Activated naive CD4-positive, alpha-beta T cell (primary cell): ENCODE measurements at places on chromosomes 7 and 10.

GRCh38 chr7:2860627-2861133 lies 16.6 kb upstream of the GNA12 start:
- DNase-seq: no peak

DNA sequence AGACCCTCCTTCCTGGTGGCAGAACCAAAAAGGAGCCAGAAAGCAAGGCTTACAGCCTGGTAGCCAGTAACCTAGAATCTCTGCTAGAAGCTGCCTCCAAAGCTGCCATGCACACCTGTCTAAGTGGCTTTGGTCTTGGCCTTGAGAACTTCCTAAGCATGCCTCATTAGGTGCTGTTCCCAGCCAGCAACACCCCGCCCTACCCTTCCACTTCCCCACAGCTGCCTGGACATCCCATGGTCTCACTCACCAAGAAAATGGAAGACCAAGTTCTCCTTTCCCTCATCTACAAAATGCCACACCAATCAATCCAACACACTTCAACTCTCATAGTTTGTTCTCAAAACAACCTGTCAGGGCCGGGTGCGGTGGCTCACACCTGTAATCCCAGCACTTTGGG lies 4.2 kb downstream of the PSAP start:
- no peak for DNase-seq

DNA sequence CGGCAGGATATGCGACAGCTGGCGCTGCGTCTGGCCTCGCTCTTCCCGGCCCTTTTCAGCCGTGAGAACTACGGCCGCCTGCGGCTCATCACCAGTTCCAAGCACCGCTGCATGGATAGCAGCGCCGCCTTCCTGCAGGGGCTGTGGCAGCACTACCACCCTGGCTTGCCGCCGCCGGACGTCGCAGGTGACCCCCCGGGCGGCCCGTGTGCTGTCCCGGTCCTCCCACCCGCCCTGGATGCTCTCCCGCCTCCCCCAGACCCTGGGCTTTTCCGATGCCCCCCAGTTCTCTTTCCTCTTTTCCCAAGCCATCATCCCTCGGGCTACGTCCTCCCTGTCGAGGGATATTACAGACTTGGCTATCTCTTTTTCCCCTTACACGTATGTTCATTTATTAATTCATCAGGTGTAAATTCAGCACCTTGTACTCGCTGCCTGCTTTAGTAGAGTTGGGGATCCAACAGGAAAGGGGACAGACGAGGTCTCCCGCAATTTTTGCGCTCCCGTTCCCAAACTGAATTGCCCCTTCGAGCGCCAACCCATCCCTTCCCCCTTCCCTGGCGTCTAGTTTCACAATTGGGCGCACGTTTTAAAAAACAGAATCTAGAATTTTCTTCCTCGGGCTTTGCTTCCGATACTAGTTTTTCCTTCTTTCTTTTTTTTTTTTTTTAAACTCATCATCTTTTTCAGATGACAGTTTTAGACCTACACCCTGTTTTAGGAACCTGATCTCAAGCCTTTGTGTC lies 846 bp downstream of the MINPP1 start:
- DNase-seq: no peak

DNA sequence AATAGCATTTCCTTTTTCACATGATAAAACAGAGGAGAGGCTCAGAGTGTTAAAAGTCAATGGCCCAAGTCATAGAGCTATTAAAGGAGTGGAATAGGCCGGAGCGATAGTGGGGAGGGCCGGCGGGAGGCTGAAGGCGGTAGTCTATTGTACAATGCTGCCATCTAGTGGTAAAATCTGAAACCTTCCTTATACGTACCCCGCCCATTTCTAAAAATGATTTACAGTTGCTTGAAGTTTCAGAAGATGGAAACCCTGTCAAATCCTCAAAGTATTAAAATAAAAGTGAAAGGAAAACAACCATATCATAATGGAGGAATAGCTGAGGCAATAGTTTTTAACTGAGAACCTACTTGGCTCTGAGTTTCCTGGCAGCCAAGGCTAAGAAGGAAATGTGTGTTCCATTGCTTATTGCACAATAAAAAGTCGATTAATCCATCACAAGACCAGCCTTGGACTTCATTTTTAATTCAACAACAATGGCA lies 209.1 kb downstream of the CCSER2 start:
- no peak for DNase-seq

DNA sequence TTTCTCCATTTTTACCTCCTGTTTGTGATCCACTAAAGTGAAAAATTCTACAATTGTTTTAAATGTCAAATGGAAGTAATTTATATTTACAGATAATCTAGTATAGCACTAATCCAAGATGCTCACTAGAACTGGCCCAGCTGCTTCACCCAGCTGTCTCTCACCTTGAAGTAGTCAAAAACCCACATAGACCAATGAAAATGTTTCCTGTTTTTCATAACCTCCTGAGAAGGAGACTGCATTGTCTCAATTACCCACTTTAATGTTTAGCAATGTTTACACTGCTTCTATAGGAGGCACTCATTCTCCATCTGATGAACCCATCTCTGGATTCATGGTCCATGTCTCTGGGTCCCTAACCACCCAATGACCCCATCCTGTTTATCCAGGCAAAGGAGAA lies 56.1 kb upstream of the ADO start:
- DNase-seq: no peak

GRCh38 chr10:119161680-119162451 lies 3.6 kb downstream of the SFXN4 start:
- DNase-seq: no peak
